ENCODE measurements at places on chromosomes 3 and 15. TPM values are rescaled to one million over a fixed set of nuclear protein-coding genes. Genes with fewer than 3 reads are reported as not detected.

Gene SERPINI2
- not detected for total RNA-seq

Gene XCR1
- total RNA-seq = not detected

Gene MASP1
- total RNA-seq = not detected

Gene STRIT1
- total RNA-seq = not detected

Gene CPN2
- total RNA-seq = not detected

Gene CDHR4
- 0.37 TPM for total RNA-seq

Gene CPB1
- not detected for total RNA-seq

Gene AGBL1
- total RNA-seq = not detected

Gene POLG
- total RNA-seq = 96.1 TPM

DNA sequence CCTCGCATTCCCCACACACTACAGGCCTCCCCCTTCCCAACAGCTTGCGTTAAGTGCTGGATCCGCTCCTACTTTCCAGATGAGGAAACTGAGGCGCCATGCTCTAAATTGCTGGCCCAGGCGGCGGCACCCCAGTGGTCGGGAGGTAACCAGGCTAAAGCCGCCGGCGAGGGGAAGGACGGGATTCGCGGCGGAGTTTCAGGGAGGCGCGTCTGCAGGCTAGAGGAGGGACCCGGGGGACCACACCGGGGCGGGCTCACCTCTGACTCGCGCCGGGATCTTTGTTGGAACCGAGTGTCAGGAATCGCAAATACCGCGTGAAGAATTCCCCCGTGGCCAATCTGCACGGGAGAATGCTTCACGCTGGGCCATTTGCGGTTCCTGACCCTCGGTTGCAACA is 24.6 kb upstream of the PTPN23 start:
- peaks cover 4% of the 10 kb centered on the region for H3K4me1 ChIP-seq
- no peak for DNase-seq
- no peaks in the 10 kb centered on the region for H3K27me3 ChIP-seq
- H3K27ac ChIP-seq = no peak overlapping the region
- H3K36me3 ChIP-seq = peaks cover 10% of the 10 kb centered on the region

GRCh38 chr15:86644339-86644738 is 564.7 kb downstream of the AGBL1 start:
- H3K27ac ChIP-seq = no peak overlapping the region
- H3K27me3 ChIP-seq = no peaks in the 10 kb centered on the region
- no peak for DNase-seq

- peaks cover 2% of the 10 kb centered on the region for H3K4me1 ChIP-seq
- peaks cover 31% of the 10 kb centered on the region for H3K36me3 ChIP-seq
- H3K27ac ChIP-seq = no peak overlapping the region
- no peak overlapping the region for H3K4me3 ChIP-seq
Measured at GRCh38 chr3:9994086-9994844, 7.6 kb upstream of the EMC3 start.

DNA sequence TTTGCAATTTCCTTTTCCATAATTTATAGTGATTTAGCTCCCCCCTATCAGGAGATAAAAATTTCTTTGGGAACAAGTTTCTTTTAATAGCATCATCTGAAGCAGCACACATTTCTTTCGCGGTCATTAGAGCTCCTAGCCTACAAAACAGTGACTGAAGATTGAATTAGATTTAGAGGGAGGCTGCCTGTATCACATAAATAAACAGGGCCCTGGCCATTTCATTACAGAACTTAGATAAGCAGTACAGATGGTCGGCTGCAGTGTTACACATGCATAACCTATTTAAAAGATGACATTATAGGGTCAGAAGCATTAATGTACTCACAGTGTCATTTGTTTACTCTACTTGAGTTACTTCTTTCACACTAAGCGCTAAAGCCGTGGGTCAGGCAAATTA is 81.4 kb upstream of the SLC25A26 start:
- H3K4me3 ChIP-seq = no peak overlapping the region
- H3K36me3 ChIP-seq = no peaks in the 10 kb centered on the region
- peaks cover 17% of the 10 kb centered on the region for H3K27me3 ChIP-seq
- DNase-seq = no peak

GRCh38 chr3:54215521-54215920 is 93.2 kb downstream of the CACNA2D3 start:
- no peaks in the 10 kb centered on the region for H3K27me3 ChIP-seq
- no peak overlapping the region for H3K27ac ChIP-seq
- no peaks in the 10 kb centered on the region for H3K4me1 ChIP-seq
- no peaks in the 10 kb centered on the region for H3K36me3 ChIP-seq

- DNase-seq = no peak
- H3K4me3 ChIP-seq = no peak overlapping the region
- no peaks in the 10 kb centered on the region for H3K36me3 ChIP-seq
- H3K27me3 ChIP-seq = no peaks in the 10 kb centered on the region
- no peak overlapping the region for H3K27ac ChIP-seq
Measured at GRCh38 chr3:43363621-43364266, 77.4 kb downstream of the SNRK start.

DNA sequence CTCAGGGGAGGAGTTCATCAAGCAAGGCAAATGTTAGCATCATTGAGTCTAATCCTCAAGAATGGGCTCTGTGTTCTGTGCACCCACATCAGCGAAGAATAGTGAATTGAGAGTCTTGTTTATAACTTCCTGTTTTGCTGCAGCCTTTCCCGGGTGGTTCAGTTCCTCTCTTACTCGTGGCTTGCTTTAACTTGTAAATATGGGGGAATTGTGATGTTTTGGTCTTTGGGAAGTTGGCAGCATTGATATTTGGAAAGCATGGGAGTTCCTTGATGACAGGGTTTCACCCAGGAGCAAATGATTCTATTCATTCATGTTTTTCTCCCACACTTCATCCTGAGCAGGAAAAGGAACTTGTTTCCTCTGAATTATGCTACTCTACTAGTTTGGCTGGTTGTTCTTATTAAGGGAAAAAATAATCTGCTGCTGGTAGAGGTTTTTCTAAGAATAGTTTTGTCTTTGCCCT is 40.4 kb downstream of the GPD1L start:
- no peak overlapping the region for H3K4me3 ChIP-seq
- H3K4me1 ChIP-seq = no peaks in the 10 kb centered on the region
- no peak for DNase-seq
- no peak overlapping the region for H3K27ac ChIP-seq

DNA sequence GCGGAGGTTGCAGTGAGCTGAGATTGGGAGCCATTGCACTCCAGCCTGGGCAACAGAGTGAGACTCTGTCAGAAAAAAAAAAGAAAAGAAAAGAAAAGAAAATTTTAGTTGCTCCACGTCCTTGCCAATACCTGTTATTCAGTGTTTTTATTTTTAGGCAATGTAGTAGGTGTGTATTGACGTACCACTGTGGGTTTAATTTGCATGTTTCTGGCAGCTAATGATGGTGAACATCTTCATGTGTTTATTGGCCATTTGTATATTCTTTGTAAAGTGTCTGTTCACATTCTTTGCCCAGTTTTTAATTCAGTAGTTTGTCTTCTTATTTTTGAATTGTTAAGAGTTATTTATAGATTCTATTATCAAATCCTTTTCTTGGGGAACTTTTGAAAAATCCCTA is 38.1 kb upstream of the GCSAM start:
- H3K4me3 ChIP-seq = no peak overlapping the region
- H3K27me3 ChIP-seq = peaks cover 1% of the 10 kb centered on the region
- H3K27ac ChIP-seq = no peak overlapping the region
- no peaks in the 10 kb centered on the region for H3K4me1 ChIP-seq
- no peaks in the 10 kb centered on the region for H3K36me3 ChIP-seq

DNA sequence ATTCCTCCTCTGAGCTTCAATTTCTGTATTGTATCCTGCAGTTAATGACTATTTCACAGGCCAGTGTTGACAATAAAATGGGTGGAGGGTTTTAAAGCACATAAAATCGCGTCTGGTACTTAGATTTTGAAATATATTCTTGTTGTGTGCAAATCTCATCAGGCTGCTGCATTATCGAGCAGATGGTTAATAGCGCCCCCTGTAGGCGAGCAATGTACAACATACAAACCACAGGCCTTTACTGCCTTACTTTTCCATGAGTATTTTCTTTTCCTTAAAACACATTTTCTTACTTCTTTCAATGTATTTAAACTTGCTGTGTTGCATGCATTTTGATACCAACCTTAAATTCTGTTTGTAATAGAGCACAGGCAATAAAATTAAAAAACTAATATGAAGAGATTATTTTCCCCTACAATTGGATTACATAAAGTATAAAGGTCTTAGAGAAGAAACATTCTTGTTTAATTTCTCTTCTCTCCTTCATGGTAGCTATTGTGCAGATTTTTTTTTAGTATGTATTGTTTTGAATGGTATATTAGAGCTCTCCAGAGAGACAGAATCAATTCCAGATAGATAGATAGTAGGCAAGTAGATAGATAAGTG is 608.4 kb downstream of the CADM2 start:
- peak; percentile 27 for DNase-seq
- no peak overlapping the region for H3K27ac ChIP-seq
- H3K36me3 ChIP-seq = no peaks in the 10 kb centered on the region
- no peaks in the 10 kb centered on the region for H3K27me3 ChIP-seq
- H3K4me3 ChIP-seq = no peak overlapping the region
- no peaks in the 10 kb centered on the region for H3K4me1 ChIP-seq

DNA sequence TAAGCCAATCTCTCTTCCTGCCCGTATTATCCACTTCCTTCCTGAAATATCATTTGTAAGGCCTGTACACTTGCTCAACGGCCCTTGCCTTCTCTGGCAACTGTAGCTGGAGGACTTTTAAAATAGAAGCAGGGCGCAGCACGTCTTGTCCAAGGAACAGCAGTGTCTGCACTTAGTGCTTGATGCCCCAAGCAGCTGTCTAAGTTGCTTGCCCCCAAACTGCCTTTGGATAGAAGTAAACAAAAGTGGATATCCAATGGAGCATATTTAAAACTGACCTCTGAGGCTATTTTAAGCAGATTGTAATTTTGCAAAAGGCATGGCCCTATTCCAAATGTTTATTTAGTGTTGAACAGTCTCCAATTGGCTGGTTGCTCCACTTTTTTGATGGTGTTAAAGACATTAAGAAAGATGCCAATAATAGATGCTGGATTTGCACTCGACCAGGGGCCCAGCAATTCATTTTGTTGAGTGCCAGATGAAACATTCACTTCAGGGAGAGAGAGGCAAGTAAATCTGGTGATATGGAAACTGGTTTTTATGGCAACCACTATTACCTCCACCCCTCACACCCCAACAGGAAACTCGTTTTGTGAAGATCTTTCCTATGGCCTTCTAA is 526.8 kb upstream of the TBL1XR1 start:
- H3K4me1 ChIP-seq = peaks cover 20% of the 10 kb centered on the region
- peaks cover 6% of the 10 kb centered on the region for H3K36me3 ChIP-seq
- no peak overlapping the region for H3K27ac ChIP-seq
- no peaks in the 10 kb centered on the region for H3K27me3 ChIP-seq

GRCh38 chr15:36254426-36254825 is 325.0 kb upstream of the CDIN1 start:
- DNase-seq = no peak
- H3K4me1 ChIP-seq = no peaks in the 10 kb centered on the region
- H3K27ac ChIP-seq = no peak overlapping the region
- H3K36me3 ChIP-seq = no peaks in the 10 kb centered on the region
- no peaks in the 10 kb centered on the region for H3K27me3 ChIP-seq
- no peak overlapping the region for H3K4me3 ChIP-seq

DNA sequence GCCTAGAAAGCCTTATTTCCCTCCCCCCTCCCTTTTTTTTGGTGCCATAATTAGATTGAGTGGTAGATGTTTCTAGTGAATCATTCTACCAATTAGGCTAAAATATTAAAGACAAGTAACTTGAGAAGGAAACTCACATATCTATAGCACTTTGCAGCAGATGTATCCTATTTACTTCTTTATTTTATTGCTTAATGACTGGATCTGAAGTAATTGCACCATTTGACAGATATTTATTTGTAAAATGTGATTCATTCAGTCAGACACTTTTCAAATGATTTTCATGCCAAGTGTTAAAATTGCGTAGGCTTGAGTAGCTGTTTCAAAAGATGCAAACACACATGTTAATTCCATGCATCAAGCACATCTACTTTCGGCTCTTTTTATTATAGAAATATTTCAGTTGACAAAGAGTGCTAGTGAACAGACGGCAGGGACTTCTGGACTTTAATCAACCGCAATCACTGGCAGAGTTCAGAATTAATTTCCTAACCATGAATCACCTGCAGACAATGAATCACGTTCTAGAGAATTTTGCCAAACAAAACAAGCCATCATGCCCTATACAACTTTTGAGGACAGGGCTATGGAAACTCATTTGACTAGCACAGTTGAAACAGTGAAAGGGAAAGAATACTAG is 636.8 kb downstream of the MECOM start:
- no peak overlapping the region for H3K4me3 ChIP-seq
- no peak overlapping the region for H3K27ac ChIP-seq
- no peaks in the 10 kb centered on the region for H3K36me3 ChIP-seq
- H3K4me1 ChIP-seq = no peaks in the 10 kb centered on the region
- H3K27me3 ChIP-seq = no peaks in the 10 kb centered on the region
- DNase-seq = no peak

GRCh38 chr3:44055951-44056350 is 185.7 kb upstream of the TOPAZ1 start:
- H3K4me3 ChIP-seq = no peak overlapping the region
- DNase-seq = no peak
- peaks cover 24% of the 10 kb centered on the region for H3K4me1 ChIP-seq
- peaks cover 6% of the 10 kb centered on the region for H3K27me3 ChIP-seq

GRCh38 chr15:39685999-39686613 is 96.5 kb downstream of the FSIP1 start:
- no peak for DNase-seq
- no peak overlapping the region for H3K4me3 ChIP-seq
- no peaks in the 10 kb centered on the region for H3K4me1 ChIP-seq

DNA sequence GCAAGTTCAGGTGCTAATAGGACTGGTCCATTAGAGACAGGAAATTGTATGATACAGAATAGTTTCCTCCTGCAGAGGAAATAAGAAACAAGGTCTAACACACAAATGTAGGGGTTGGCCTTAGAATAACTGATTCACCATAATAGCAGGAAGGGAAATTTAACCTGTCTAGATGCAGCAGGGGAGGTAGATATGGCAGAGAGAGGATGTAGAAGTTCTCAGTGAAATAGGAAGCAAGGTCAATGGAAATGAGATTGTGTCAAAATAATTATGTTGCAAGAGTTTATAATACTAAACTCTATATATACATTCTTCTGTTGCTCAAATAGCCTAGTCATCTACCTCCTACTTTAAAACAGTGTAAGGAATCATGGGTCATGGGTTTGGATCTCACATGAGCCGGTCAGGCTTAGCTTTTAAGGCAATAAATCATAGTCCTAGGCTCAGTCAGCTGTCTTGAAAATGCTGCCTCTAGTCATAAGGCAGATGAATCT is 17.0 kb downstream of the BCL2A1 start:
- no peaks in the 10 kb centered on the region for H3K27me3 ChIP-seq
- H3K4me1 ChIP-seq = peaks cover 14% of the 10 kb centered on the region
- peaks cover 5% of the 10 kb centered on the region for H3K36me3 ChIP-seq
- no peak overlapping the region for H3K27ac ChIP-seq
- no peak for DNase-seq

Measured in activated naive CD8-positive, alpha-beta T cell treated with anti-CD3 and anti-CD28 coated beads for 36 hours (primary cell).